ENCODE measurements at places on chromosomes 7 and 10. TPM values are rescaled to one million over a fixed set of nuclear protein-coding genes. Genes with fewer than 3 reads are reported as not detected.

Gene GHRHR
- not detected for total RNA-seq

Gene NRF1
- total RNA-seq = 29.5 TPM

Gene GPR37
- total RNA-seq = not detected

Gene SLC39A12
- not detected for total RNA-seq

Gene TMEM229A
- total RNA-seq = not detected

Gene TRIM50
- not detected for total RNA-seq

Gene MAGI2
- total RNA-seq = not detected

Gene AKR1B15
- total RNA-seq = not detected

All from T-helper 2 cell treated with Interferon-gamma antibody and Interleukin-4, amounts not matched to agents 100 ng/mL and 5 ng/mL, for 36 hours (primary cell).